ENCODE measurements at places on chromosomes 5 and 9. TPM values are rescaled to one million over a fixed set of nuclear protein-coding genes. Genes with fewer than 3 reads are reported as not detected.

IL9 gene
- total RNA-seq, result not detected

ST6GALNAC4 gene
- total RNA-seq, result 22.9 TPM

SPINK4 gene
- not detected for total RNA-seq

PRRX2 gene
- total RNA-seq, result 15.1 TPM

MVB12B gene
- 1.2 TPM for total RNA-seq

DNLZ gene
- total RNA-seq, result 10.4 TPM

PIP5KL1 gene
- total RNA-seq, result 0.94 TPM

FGFR4 gene
- 0.12 TPM for total RNA-seq

ADRA1B gene
- not detected for total RNA-seq

FOXD4L3 gene
- not detected for total RNA-seq

PDZD2 gene
- 0.23 TPM for total RNA-seq

DBH gene
- total RNA-seq, result not detected

PCDHA4 gene
- total RNA-seq, result 0.23 TPM

TEX10 gene
- total RNA-seq, result 15.0 TPM

GPR21 gene
- total RNA-seq, result 2.6 TPM

RELL2 gene
- total RNA-seq, result 3.6 TPM

PCSK1 gene
- total RNA-seq, result 1.6 TPM

NUP155 gene
- total RNA-seq, result 23.0 TPM

ACSL6 gene
- total RNA-seq, result 0.12 TPM

UBQLN1 gene
- total RNA-seq, result 53.6 TPM

PAPPA gene
- 62.5 TPM for total RNA-seq

MAMDC2 gene
- 2.7 TPM for total RNA-seq

ZNG1C gene
- total RNA-seq, result 38.1 TPM

CDH10 gene
- 0.70 TPM for total RNA-seq

NXNL2 gene
- total RNA-seq, result 0.45 TPM

VCAN gene
- total RNA-seq, result 735 TPM

TAS2R1 gene
- not detected for total RNA-seq

PCDHGA2 gene
- total RNA-seq, result 1.2 TPM

PRKACG gene
- total RNA-seq, result not detected

TAF11L5 gene
- not detected for total RNA-seq

PALM2AKAP2 gene
- 18.8 TPM for total RNA-seq
